ENCODE measurements at places on chromosomes 12 and 14.
A peak's percentile ranks its signal among the peaks of the same experiment; 100 is the strongest.

- DNase-seq = no peak
Observed at GRCh38 chr12:105358789-105359188, 28.3 kb downstream of the C12orf75 start.

- DNase-seq = no peak
Observed at GRCh38 chr14:20609215-20610001, 18.2 kb upstream of the RNASE12 start.

GRCh38 chr12:114848666-114849065 is 164.7 kb upstream of the TBX3 start:
- no peak for DNase-seq

DNA sequence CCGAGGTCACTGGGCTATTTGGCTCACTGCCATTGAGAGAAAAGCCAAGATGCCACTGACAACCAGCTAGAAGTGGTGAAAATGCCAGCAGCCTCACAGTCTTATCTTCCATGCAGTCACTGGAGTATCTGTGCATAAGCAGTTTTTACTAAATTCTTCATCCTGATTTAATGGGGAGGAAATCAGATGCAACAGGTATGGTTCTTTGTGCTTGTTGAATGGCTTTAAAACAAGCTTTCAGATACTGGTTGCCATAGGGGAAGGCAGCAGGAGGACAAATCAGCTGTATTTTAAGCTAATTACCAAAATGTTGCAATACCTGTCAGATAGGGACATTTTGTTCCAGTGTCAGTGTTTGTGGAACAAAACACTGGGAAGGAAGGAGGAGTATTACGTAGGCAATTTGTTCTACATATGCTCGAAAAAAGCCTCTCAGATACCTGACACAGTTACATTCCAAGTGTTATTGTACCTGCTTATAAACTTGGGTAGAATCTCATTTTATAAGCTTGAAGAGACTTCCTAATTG is 54.1 kb upstream of the ARHGAP5 start:
- DNase-seq = no peak

- no peak for DNase-seq
Observed at GRCh38 chr14:100374270-100374669, 51.1 kb downstream of the SLC25A47 start.

DNA sequence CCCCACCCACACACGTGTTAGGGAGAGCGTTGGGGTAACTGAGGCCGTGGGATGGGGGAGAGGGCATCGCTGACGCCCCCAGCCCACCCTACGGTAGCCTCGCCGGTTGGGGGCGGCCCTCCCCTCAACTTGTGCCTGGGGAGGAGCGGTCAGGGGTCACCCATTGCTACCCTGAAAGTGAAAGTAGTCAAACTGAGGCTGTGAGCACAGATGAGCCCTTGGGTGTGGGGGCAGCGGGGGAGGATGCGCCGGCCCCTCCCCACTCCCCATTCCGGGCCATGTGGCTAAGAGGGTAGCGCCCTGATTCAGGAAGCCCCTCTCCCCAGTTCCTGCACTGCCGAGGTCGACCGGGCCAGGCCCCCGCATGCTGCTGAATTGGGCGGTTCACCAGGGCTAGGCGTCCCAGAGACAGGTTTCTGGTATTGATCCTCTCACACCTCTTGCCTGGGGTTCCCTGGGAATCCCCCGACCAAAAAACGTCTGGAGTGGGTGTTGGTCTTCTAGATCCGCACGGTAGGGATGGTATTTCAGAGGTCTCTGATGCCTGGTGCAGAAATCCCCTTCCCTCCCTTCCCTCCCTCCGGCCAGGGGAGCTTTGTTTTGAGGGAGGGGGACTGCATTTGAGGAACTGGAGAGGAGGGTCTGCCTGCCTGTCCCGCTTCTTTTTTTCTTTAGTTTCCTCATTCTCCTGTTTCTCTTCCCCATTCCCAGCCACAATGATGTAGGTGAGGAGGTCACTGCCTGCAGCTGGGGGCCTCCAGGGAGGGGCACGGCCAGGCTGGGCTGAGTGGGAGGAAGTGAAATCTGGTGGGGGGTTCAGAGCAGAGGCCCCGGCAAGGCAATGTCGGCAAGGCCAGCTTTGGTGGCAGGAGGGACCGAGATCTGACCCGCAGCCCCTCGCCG is 1.0 kb downstream of the SH2B3 start:
- DNase-seq = peak; percentile 82

DNA sequence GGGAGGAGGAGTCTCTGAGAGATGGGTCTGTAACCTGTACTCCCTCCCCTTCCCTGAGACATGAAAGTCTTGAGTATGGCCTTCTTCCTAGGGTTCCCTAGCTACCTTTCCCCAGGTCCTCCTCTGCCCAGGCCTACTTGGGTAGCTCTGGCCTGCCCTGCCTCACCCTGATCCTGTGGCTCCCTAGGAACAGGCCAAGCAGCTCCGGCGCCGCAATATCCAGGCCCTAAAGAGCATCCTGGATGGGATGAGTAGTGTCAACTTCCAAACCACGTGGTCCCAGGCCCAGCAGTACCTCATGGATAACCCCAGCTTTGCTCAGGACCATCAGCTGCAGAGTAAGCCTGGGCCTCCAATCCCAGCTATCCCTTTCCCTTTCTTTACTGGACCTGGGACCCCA is 12.3 kb downstream of the PRPF40B start:
- peak; percentile 35 for DNase-seq

DNA sequence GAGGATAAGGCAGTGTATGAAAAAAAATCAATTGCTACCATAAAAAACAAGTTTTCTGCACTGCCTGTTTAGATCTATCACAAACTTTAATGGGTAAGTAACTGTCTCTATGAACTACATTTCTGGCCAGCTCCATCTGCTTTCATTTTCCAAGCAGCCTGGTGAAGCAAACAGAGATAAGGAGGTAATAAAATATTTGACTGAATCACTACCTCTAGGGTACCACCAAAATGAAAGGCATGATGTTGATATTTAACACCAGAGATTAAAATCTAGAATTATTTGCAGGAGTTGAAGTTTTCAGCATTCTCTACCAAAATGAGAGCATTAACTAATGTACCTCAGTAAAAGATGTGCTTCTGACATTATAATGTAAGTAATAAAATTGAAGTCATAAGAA is 863.5 kb upstream of the MGAT4C start:
- DNase-seq = no peak

GRCh38 chr12:113673458-113674238 is 202.0 kb upstream of the LHX5 start:
- DNase-seq = no peak
